ENCODE measurements at places on chromosomes 5 and 9.

DNA sequence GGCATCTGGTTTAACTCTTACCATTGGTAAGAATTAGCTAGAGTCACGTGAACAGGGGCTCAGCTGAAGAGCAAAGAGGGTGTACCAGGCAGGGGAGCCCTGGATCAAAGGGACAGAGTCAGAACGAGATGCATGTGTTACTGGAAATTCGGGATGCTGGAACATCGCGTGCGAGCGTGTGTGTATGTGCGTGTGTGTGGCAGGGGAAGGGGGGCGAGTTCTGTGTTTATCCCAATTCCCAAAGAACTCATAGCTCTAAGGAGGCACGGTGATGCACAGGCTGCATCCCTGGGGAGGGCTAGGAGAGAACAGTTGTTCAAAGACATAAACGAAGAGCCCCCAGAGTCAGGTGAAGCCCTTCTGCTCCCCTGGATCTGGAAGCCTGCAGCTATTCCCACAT lies 353.3 kb downstream of the GADD45G start:
- no peak for DNase-seq

- no peak for DNase-seq
Observed at GRCh38 chr5:100550531-100551051, 15.4 kb downstream of the FAM174A start.

DNA sequence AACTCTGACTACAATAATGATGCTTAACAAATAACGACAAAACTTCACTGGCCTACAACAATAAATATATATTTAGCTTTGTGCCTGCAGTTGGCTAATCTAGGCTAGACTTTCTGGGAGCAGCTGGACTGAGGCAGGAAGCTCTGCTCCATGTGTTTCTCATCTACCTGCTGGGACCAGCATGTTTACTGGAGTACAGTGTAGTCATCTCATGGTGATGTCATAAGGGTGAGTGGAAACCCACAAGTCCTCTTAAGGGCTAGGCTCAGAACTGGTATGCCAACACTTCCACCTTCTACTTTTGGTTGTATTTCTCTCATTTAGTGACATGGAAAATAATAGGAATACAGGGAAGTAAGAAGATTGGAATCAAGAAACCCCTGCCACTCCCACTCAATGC lies 85.7 kb upstream of the NIPBL start:
- no peak for DNase-seq

DNA sequence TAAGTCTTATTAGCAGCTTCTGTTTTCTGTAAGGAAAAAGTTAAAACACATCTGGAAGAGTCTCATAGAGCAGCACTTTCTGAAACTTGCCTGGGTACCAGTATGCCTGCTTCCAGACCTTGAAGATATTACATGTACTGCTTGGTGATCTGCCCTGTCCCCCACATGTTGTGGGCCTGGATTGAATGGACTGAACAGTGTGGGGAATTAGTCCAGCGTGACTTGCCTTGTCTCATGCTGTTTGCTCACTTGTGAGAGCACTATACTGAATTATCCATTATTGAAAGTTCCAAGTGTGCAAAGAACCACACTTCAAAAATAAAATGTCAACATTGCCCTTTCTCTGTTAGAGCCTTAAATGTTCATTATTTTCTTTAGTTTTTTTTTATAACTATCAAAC lies 8.9 kb downstream of the CTNNA1 start:
- no peak for DNase-seq

DNA sequence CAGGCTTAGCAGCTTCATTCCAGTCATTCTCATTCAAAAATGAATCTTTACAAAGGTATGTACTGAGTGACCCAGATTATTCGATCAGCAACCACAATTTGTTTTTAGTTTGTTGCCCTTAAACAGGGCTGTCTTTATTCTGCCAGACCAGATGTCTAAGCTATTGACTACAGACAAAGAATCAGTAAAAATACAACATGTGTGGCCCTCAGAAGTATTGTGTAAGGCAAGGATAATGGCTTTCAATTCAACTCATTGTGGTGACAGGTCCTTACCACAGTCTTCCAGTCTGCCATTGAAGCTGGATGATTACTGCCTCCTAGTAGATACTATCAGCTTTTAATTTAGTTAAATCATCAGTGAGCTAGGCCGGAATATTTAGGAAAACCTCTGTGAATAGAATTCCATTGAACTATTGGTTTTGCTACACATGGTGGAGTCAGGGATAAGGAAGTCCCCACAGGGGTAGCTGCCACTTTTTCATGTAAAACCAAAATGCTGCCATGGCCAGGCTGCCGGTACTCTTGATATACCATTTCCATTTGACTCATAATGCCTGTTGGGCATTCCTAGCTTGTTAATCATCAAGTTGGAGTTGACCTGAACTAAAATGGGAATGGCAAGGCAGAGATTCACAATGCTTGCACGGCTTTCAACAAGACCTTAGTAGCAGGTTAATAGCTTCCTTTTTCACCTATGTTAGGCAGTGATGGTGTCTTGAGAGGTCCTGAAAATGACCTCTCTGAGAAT lies 175.6 kb downstream of the MEF2C start:
- no peak for DNase-seq

- DNase-seq: no peak
Observed at GRCh38 chr5:93277051-93277450, 304.0 kb downstream of the NR2F1-AS1 start.

DNA sequence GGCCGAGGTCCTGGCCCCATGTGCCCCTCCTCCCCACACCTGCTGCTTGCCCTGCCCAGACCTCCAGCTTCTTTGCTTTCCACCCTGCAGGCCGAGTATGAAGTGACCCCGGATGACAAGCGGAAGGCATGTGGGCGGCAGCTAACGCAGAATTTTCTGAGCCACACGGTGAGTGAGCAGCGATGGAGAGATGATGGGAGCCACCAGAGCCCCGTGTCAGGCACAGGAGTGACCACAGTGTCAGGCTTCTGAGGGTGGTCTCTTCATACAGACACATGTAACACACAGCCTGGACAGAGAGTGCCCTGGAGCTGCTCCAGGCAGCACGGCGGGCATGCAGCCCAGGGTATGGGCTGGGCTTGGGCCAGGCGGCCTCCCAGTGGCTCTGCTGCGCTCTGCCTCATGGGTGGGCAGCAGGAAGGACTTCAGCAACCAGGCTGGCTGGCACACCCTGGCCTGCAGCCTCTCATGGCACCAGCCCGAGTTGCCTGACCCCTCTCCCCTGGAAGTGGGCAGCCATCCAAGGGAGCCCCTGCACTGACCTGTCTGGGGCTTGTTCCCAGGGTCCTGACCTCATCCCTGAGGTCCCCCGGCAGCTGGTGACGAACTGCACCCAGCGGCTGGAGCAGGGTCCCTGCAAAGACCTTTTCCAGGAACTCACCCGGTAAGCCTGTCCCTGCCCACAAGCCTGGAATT lies 5.8 kb downstream of the GRK6 start:
- DNase-seq: no peak
